ENCODE measurements at places on chromosomes 11 and 22. TPM values are rescaled to one million over a fixed set of nuclear protein-coding genes. Genes with fewer than 3 reads are reported as not detected.

SEZ6L gene
- not detected for total RNA-seq

PHF21B gene
- total RNA-seq: not detected

ZNHIT2 gene
- 19.1 TPM for total RNA-seq

GSTT2 gene
- total RNA-seq: 2.3 TPM

CHEK1 gene
- total RNA-seq: 17.3 TPM

TCP11L1 gene
- 11.6 TPM for total RNA-seq

RPS6KA4 gene
- 55.2 TPM for total RNA-seq

FGF3 gene
- not detected for total RNA-seq

GP1BB gene
- total RNA-seq: 8.9 TPM

MS4A1 gene
- not detected for total RNA-seq
